ENCODE measurements at places on chromosomes 5 and 9. TPM values are rescaled to one million over a fixed set of nuclear protein-coding genes. Genes with fewer than 3 reads are reported as not detected.

Gene OBP2B
- total RNA-seq: not detected

Gene SPINK4
- not detected for total RNA-seq

Gene TSSK1B
- total RNA-seq: not detected

Gene PCDHA9
- not detected for total RNA-seq

DNA sequence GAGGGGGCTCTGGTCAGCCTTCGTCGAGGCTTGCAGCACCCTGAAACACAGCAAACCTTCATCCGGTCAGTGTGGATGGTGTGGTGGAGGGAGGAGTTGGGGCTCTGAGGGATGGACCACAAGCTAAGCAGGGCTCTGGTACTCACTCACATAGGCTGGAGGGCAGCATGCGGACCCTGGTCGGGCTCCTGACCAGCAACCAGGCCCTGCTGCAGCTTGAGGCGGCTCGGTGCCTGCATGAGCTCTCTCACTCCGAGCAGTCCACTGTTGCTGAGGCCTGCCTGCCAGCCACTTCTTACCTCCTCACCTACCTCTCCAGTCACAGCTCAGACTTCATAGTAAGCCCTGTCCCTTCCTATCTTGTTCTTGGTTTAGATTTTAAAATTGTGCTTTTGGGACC is 2.5 kb downstream of the TMCO6 start:
- no peak for DNase-seq

DNA sequence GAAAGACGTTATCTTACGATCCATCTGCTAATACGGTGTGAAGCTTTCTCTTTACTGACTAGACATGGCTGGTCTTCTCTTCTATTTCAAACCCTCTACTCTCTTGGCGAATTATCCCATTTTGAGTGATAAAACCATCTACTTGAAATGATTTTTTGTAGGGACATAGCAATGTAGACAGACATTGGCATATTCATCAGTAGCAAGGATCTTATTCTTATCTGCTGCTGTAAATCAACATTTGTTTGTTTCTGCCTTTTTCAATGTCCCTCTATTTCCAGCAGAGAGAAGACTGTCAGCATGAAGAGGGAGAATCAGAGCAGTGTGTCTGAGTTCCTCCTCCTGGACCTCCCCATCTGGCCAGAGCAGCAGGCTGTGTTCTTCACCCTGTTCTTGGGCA is at the start of gene OR1J4:
Gene OR1J4 (plus strand): TSS at position 301 of the 400 bp plus-strand sequence. CDS start 0 bp downstream, at position 301.
- DNase-seq: no peak

DNA sequence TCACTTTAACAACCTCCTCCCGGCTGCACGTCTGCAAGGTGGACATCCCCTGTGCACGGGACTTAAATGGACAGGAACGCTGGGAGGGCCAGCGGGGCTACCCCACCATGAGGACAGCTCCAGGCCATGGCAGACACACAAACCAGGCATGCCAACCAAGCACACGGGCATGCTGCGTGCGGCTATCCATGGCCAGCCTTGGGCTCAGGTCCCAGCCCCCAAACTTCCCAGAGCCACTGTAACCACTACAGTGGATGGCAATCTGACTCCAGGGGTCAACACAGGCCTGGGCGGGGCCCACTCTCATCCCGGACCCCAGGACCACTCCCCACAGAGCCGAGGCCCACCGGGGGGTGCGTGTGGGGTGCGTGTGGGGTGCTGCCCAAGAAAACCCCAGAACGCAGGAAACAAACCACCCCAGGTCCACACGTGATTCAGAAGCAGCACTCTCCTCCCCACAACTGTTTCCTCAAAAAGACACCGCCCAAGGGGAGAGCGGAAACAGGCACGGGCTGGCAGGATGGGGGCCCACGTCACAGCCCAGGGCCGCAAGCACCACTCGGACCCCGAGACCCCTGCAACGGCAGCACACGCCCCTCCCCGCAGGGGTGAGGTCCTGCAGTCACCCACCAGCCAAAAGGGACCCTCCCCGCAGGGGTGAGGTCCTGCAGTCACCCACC is 7.4 kb downstream of the SLC12A7 start:
- peak; percentile 63 for DNase-seq

DNA sequence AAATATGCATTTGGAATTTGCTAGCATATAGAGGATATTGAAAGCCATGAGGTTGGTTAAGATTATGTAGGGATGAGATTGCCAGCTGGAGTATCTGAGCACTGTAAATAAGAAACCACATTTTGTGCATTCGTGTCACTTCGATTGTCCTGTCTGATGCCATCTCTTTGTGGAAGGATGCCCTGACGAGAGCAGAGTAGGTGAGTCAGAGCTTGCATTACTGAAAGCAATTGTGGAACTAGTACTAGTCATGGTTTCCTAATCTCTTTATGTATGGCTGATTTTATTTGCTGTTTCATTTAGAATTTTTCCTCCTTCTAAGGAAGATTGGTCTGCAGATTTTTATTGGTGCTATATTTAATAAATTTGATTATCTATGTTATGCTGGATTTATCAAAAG is 14.5 kb upstream of the TAS2R1 start:
- no peak for DNase-seq

GRCh38 chr5:55338092-55338613 is 30.4 kb downstream of the MTREX start:
- DNase-seq: no peak

DNA sequence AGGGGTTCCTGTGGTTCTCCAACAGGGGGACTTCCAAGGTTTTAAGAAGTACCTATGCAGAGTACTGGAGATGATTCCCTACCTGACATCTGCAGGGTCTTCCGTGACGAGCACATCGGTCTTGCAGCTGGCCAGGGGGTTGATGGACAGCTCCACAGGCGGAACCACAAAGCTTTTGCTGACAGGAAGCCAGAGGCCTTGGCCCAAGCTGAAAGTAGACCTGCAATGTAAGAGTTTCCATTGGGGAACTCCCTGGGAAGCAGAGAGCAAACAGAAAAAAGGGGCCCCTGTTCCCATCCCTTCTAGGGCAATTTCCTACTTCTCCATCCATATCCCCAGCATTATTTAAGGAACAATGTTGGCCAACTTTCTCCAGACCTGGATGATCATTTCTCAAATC is 288.0 kb downstream of the TRIM32 start:
- DNase-seq: no peak

DNA sequence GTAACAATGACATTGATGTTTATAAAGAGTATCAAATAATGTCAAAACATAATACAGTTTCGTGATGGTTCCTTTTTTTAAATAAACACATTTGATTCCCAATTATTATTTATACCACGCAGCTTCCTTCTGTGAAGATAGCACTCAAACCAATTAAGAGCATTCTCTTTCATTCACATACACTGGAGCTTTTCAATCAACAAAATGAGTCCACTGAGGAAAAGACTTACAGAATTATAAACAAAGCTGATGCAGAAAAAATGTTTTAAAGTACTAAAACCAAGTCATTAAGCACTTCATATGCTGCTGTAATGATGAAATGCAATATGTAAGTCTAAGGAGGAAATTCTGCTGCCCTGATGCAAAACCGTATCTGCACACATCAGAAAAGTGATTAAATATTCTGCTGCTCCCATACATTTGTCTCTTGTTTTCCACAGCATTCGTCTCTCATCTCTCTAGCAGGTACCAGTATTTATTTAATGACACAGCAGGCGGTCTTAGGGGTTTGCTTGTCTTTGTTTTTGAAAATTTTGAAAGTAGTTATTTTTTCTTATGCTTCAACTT is 147.1 kb downstream of the CDH10 start:
- no peak for DNase-seq

DNA sequence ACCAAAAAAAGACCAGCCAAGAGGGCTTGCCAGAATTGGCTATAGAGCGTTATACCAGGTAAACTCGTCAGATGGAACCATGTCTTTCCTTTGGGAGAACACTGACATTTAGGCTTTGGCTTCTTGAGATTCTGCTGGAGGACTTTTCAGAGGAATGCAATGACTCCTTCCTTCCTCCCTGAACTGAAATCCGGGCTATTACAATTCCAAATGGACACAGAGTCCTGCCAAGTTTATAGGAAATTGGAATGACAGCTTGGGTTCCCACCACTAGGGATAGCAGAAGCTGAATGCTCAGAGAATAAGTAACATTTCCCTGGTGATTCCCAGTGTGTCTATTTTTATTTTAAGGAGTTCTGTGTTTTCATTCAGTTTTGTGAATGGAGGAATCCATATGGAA is 143.0 kb downstream of the FGF1 start:
- no peak for DNase-seq

- DNase-seq: no peak
Observed at GRCh38 chr9:6915635-6916034, 157.9 kb downstream of the KDM4C start.

Measured in activated T-cell treated with anti-CD3 and anti-CD28 coated beads, Interleukin-2, amount 50 U/mL, for 72 hours (primary cell).